ENCODE measurements at places on chromosomes 2 and 18. TPM values are rescaled to one million over a fixed set of nuclear protein-coding genes. Genes with fewer than 3 reads are reported as not detected.
A peak's percentile ranks its signal among the peaks of the same experiment; 100 is the strongest.

SLC5A7 gene
- total RNA-seq: not detected

PSMG2 gene
- total RNA-seq: 39.5 TPM

KHK gene
- 2.9 TPM for total RNA-seq

RAX gene
- not detected for total RNA-seq

GALNT13 gene
- total RNA-seq: 0.19 TPM

PLEKHB2 gene
- 42.9 TPM for total RNA-seq

- H3K36me3 ChIP-seq: peaks cover 26% of the 10 kb centered on the region
- peak overlapping the region; percentile 21 for H3K4me3 ChIP-seq
- peak overlapping the region; percentile 80 for H3K27ac ChIP-seq
- DNase-seq: peak; percentile 52
Measured at GRCh38 chr2:196239622-196240587, 68.5 kb upstream of the STK17B start.

- no peaks in the 10 kb centered on the region for H3K36me3 ChIP-seq
- no peaks in the 10 kb centered on the region for H3K4me1 ChIP-seq
- no peak overlapping the region for H3K27ac ChIP-seq
- no peaks in the 10 kb centered on the region for H3K27me3 ChIP-seq
- no peak overlapping the region for H3K4me3 ChIP-seq
Measured at GRCh38 chr2:191739194-191739593, 61.3 kb downstream of the NABP1 start.

GRCh38 chr2:191878548-191879279, 31.8 kb upstream of the CAVIN2 start:
- H3K27ac ChIP-seq: no peak overlapping the region
- H3K27me3 ChIP-seq: no peaks in the 10 kb centered on the region
- H3K4me1 ChIP-seq: peaks cover 8% of the 10 kb centered on the region
- no peak for DNase-seq

- no peak overlapping the region for H3K27ac ChIP-seq
- no peaks in the 10 kb centered on the region for H3K36me3 ChIP-seq
- DNase-seq: no peak
- H3K27me3 ChIP-seq: no peaks in the 10 kb centered on the region
- H3K4me3 ChIP-seq: no peak overlapping the region
Measured at GRCh38 chr2:37561615-37562569, 109.5 kb downstream of the CDC42EP3 start.

DNA sequence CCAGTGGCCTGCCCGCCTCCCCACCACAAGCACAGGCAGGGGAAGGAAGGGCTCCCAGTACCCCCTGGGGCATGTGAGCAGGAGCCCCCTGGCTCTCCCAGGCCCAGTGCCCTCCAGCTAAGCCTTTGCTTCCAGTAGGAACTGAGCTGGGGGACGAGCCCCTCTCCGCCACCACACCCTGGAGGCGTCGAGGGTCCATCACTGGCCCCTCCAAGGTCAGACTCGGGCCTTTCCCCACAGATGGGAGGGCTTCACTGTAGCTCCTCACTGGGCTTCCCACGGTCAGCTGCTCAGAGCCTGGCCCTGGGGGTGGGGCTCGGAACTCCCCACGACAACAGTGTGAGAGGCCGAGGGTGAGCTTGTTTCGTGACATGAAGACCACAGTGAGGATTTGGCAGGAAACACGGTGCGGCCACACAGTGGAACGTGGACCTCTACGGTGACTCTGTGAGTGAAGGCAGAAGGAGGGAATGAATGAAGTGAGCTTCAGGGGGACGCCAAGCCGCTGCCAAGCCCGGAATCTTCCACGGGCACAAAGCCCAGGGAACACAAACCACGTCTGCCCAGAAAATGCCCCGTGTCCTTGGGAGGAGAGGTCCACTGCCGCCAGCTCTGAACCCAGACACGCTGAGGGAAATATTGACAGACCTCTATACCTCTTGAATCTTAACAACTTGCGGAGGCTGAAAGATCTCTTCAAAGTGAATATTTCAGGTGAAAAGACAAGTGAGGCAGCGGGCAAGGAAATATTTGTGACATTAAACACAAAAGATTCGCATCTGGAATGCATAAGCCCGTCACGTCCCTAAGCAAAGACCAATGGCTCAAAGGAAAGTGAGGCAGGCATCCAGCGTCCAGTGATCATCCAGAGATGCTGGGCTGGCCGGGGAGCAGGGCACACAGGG, 144.8 kb upstream of the GPC1 start:
- no peak overlapping the region for H3K4me3 ChIP-seq
- H3K4me1 ChIP-seq: peaks cover 48% of the 10 kb centered on the region
- no peaks in the 10 kb centered on the region for H3K27me3 ChIP-seq
- H3K36me3 ChIP-seq: no peaks in the 10 kb centered on the region

DNA sequence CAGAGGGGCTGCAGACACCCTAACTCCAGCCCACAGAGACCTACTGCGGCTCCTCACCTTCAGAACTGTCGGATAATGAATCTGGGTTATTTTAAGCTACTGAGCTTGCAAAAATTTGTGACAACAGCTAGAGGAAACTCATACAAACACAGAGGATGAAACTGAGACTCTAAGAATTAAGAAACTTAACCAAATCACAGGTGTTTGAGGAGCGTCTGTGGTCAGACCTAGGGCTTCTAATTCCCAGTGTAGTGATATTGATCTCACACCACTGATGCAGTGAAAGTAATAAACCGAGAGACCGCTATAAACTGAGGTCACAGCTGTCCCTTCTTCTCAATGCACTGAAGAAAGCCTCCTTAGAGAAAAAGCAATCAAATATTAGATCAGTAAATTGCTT, 110.1 kb downstream of the RGPD3 start:
- H3K27ac ChIP-seq: no peak overlapping the region
- DNase-seq: no peak
- no peaks in the 10 kb centered on the region for H3K36me3 ChIP-seq
- H3K4me1 ChIP-seq: peaks cover 12% of the 10 kb centered on the region
- H3K4me3 ChIP-seq: no peak overlapping the region

GRCh38 chr18:42813570-42813969, 301.9 kb downstream of the RIT2 start:
- H3K4me1 ChIP-seq: no peaks in the 10 kb centered on the region
- no peak overlapping the region for H3K4me3 ChIP-seq
- no peak overlapping the region for H3K27ac ChIP-seq

DNA sequence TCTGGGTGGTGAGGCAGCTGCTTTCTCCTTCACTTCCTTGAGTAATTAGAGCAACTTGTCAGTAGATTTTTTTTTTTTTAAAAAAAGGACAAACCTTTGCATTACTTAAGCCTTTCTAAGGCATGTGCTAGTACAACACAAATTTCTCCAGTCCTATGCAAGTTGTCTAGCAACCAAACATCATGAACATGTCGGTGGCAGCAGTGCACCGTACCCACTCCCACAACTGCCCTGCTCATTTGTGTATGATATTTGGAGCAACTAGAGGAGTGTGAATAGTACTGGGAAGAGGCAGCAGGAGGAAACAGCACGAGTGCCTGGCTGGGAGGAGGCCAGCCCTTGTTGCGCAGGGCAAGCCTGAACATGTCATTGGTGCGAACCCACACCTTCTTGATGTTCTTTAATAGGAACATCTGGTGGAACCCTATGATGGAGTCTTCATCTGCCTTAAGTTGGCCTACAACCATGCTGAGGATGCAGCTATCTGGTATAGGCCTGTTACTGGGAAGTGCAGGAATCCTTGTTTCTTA, 238.3 kb downstream of the TDRD15 start:
- H3K36me3 ChIP-seq: no peaks in the 10 kb centered on the region
- no peak overlapping the region for H3K27ac ChIP-seq
- DNase-seq: no peak
- H3K4me3 ChIP-seq: no peak overlapping the region
- H3K27me3 ChIP-seq: peaks cover 18% of the 10 kb centered on the region
- H3K4me1 ChIP-seq: no peaks in the 10 kb centered on the region

- DNase-seq: no peak
- no peaks in the 10 kb centered on the region for H3K4me1 ChIP-seq
- H3K4me3 ChIP-seq: no peak overlapping the region
- H3K27me3 ChIP-seq: no peaks in the 10 kb centered on the region
- H3K27ac ChIP-seq: no peak overlapping the region
Measured at GRCh38 chr2:57536535-57537231, 509.9 kb upstream of the VRK2 start.

GRCh38 chr2:127508631-127509034, 17.7 kb downstream of the IWS1 start:
- peaks cover 70% of the 10 kb centered on the region for H3K4me1 ChIP-seq
- H3K27ac ChIP-seq: peak overlapping the region; percentile 65
- no peaks in the 10 kb centered on the region for H3K27me3 ChIP-seq
- H3K4me3 ChIP-seq: peak overlapping the region; percentile 1

DNA sequence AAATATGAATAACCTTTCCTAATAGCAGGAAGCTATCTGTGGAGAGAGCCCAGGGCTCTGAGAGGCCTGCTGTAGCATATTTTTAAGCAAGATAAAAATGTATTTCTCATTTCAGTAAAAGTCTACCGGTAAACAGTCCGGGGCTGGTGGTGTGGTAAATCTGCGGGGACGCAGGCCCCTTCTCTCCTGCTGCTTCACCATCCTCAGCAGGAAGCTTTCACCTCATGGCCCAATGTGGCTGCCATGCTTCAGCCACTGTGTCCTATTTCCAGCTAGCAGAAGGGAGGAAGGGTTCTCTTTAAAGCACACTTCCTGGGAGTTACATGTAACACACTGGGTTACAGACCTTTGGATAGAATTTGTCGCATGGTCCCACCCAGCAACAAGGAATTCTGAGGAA, 79.5 kb upstream of the ODC1 start:
- no peak overlapping the region for H3K4me3 ChIP-seq
- no peaks in the 10 kb centered on the region for H3K36me3 ChIP-seq

- no peaks in the 10 kb centered on the region for H3K36me3 ChIP-seq
- peaks cover 15% of the 10 kb centered on the region for H3K27me3 ChIP-seq
- H3K27ac ChIP-seq: no peak overlapping the region
Measured at GRCh38 chr18:62346333-62347088, 21.4 kb downstream of the TNFRSF11A start.

DNA sequence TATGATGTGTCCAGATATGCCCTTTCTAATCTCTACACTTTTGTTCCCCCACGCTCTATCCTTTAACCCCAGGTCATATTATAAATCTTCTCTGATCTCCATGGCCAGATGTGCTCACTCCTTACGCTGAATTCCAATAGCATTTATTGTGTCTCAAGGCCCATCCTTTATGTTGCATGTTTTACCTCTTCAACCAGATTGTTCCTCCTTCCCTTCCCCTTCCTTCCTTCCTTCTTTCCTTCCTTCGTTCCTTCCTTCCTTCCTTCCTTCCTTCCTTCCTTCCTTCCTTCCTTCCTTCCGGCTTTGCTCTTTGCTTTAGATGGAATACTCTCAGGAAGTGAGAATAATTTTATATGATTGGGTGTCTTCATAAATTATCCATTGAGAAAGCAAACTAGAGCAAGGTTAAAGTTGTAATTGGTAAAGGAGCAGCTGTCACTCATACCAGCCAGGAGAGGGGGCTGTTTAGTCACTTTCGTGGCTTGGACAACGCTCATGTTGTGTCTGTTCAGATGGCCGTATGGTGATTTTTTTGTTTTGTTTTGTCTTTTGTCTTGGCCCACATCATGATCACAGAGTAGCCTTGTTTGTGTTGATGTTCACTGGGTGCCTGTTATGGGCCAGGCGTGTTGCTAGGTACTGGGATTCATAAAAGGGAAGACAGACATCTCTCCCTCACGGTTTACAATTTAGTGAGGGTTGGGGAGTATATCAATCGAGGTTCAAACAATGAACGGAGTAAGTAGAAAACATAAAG, 68.0 kb downstream of the DAW1 start:
- no peak overlapping the region for H3K4me3 ChIP-seq
- no peaks in the 10 kb centered on the region for H3K36me3 ChIP-seq
- no peaks in the 10 kb centered on the region for H3K4me1 ChIP-seq
- no peak overlapping the region for H3K27ac ChIP-seq
- peaks cover 5% of the 10 kb centered on the region for H3K27me3 ChIP-seq
- DNase-seq: no peak

DNA sequence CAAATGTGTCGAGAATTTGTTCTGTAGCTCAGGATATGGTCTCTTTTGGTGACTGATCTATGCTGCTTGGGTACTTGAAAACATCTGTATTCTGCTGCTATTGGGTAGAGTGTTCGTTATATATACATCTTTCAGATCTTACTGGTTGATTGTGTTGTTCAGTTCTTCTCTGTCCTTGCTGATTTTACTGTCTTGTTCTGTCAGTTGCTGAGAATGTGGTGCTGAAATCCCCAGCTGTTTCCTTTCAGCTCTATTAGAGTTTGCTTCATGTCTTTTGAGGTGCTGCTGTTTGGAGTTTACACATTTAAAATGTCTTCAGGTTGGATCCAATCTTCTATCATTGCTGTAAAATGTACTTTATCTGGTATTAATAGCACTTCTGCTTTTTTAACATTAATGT, 12.9 kb downstream of the BCL2L11 start:
- no peaks in the 10 kb centered on the region for H3K27me3 ChIP-seq
- H3K4me3 ChIP-seq: no peak overlapping the region
- peaks cover 18% of the 10 kb centered on the region for H3K36me3 ChIP-seq
- no peak for DNase-seq

- H3K27ac ChIP-seq: peak overlapping the region; percentile 30
- peaks cover 80% of the 10 kb centered on the region for H3K4me1 ChIP-seq
- no peak overlapping the region for H3K4me3 ChIP-seq
- no peaks in the 10 kb centered on the region for H3K36me3 ChIP-seq
- no peaks in the 10 kb centered on the region for H3K27me3 ChIP-seq
- DNase-seq: no peak
Measured at GRCh38 chr2:64137567-64137966, 6.7 kb downstream of the PELI1 start.

DNA sequence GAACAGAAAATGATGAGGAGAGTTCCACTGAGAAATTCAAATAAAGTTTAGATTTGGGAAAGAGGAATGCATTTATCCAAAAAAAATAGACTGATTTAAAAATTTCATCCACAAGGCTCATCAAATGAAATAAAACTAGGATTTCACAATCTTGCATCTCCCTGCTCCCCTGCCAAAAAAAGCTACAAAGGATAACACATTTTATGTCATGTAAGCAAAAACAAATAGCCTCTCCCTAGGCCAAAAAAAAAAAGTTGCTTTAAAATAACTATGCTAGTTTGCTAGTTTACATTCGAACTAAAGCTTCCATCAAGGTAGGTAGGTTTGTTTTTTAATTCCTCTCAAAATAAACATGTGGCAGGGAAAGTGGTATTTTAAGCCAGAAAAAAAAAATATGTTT, 465.5 kb upstream of the ID2 start:
- no peak for DNase-seq
- no peak overlapping the region for H3K4me3 ChIP-seq
- H3K27me3 ChIP-seq: no peaks in the 10 kb centered on the region
- H3K36me3 ChIP-seq: no peaks in the 10 kb centered on the region

DNA sequence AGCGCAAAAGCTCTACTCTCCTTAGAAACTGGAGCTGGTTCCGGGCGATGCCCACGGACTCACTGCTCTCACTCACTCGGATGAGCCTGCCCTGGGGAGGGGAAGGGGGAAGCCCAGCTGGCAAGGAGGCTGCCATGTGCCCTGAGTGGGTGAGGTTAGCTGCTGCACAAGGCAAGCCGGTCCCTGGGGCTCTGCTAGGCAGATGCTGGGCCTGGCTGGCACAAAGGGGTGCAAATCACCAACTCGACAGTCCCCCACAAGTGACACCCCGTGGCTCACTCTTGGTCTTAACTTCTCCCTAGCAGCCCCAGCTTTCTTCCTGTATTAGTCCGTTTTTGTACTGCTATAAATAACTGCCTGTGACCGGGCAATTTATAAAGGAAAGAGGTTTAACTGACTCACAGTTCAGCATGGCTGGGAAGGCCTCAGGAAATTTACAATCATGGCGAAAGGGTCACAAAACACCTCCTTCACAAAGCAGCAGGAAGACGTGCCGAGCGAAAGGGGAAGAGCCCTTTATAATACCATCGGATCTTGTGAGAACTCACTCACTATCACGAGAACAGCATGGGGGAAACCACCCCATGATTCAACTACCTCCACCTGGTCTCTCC, 33.2 kb downstream of the ADCY3 start:
- peak overlapping the region; percentile 40 for H3K27ac ChIP-seq
- H3K4me3 ChIP-seq: no peak overlapping the region
- H3K27me3 ChIP-seq: no peaks in the 10 kb centered on the region
